ENCODE measurements at places on chromosomes 12 and 14. TPM values are rescaled to one million over a fixed set of nuclear protein-coding genes. Genes with fewer than 3 reads are reported as not detected.

The ABCD2 gene
- under 0.01 TPM for total RNA-seq

The FAM161B gene
- 2.7 TPM for total RNA-seq

The LRRC10 gene
- not detected for total RNA-seq

The PZP gene
- total RNA-seq, result not detected

The ESPL1 gene
- total RNA-seq, result 0.67 TPM

The P2RX2 gene
- not detected for total RNA-seq

The CDKN1B gene
- total RNA-seq, result 16.9 TPM

The STYK1 gene
- 4.8 TPM for total RNA-seq

The FERMT2 gene
- 25.9 TPM for total RNA-seq

The ADCY6 gene
- 30.5 TPM for total RNA-seq

The PDE3A gene
- under 0.01 TPM for total RNA-seq

The KLRD1 gene
- not detected for total RNA-seq

The IL26 gene
- not detected for total RNA-seq

The RESF1 gene
- 21.0 TPM for total RNA-seq

The RSRC2 gene
- total RNA-seq, result 26.3 TPM

The SCN8A gene
- total RNA-seq, result 1.1 TPM

The ACYP1 gene
- 5.3 TPM for total RNA-seq

The RERG gene
- 0.17 TPM for total RNA-seq

The NRIP2 gene
- total RNA-seq, result not detected

The IFNG-AS1 gene
- not detected for total RNA-seq

The PAX9 gene
- 3.7 TPM for total RNA-seq

The C12orf60 gene
- total RNA-seq, result 0.83 TPM

The NUAK1 gene
- total RNA-seq, result 39.8 TPM

The PTPRQ gene
- 0.17 TPM for total RNA-seq

The TAS2R13 gene
- 3.3 TPM for total RNA-seq

The AREL1 gene
- total RNA-seq, result 39.3 TPM

The WIF1 gene
- not detected for total RNA-seq

The ASCL1 gene
- not detected for total RNA-seq

The INSM2 gene
- total RNA-seq, result not detected

The CNTN1 gene
- total RNA-seq, result 29.7 TPM

Data from mammary epithelial cell (primary cell).